Vein endothelial cell (primary cell): ENCODE measurements at places on chromosomes 3 and 15. TPM values are rescaled to one million over a fixed set of nuclear protein-coding genes. Genes with fewer than 3 reads are reported as not detected.

The PCSK6 gene
- total RNA-seq, result 1.6 and 3.3 TPM in 2 replicates

The CHRD gene
- total RNA-seq, result under 0.01 and 0.19 TPM in 2 replicates

The SLC28A1 gene
- total RNA-seq, result not detected in 2 replicates

The ANKUB1 gene
- not detected in 2 replicates for total RNA-seq

The SERINC4 gene
- under 0.01 TPM in 1 of 2 replicates, not detected in the other for total RNA-seq

The C3orf52 gene
- total RNA-seq, result 5.9 and 6.4 TPM in 2 replicates

The SKOR1 gene
- total RNA-seq, result 0.10 TPM in 1 of 2 replicates, not detected in the other

The IL5RA gene
- not detected in 2 replicates for total RNA-seq

The SNRK gene
- total RNA-seq, result 218 and 246 TPM in 2 replicates
